ENCODE measurements at places on chromosomes 7 and 10.

- DNase-seq = no peak
These were observed 7.1 kb downstream of the DOCK4 start for GRCh38 chr7:112199035-112199655.

DNA sequence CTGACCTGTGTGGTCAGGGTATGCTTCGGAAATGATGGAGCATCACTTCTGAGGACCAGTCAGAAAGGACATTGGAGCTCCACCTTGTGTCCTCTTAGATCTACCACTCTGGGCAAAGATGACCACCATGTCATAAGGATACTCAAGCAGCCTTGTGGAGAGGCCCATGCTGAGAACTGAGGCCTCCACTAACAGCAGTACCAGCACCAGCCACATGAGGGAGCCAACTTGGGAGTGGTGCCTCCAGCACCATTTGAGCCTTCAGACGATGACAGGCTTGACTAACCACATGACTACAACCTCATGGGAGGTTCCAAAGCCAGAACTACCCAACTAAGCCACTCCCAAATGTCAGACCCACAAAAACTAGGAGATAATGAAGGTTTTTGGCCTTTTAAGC lies 116.0 kb downstream of the NPTX2 start:
- DNase-seq = peak; percentile 78

DNA sequence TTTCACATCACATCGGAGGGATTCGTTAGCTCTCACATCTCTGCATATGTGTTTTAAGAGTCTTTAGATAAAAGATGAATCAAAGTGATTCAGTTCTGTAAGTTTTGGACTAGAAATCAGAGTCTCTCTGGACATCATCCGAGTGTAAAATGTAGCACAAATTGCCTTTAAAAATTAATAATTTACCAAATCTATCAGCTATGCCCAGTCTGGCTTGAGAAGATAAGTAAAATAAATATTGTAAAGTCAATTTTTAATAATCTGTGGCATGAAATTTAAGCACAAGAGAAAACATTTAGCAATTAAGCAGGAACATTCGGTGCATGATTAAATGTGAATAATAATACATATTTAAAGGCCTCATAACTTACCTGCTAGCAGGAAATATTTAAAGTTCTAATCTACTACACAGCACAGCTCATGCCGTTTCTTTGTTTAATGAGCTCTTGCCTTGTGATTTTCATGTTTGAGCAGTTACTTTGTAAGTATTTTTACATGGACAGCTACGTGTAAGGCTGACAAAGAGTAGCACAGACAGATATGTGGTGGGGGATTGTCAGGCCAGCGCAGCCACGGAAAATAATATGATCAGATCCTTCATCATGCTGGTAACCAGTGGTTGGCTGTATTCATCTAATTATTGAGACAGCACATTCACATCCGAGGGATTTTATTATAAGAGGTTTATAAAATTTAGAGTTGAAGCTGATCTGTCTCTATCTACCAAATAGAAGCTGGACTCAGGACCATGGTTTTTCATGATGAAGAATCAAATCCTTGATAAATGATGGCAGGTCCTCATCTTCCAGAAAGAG lies 317.3 kb downstream of the ADARB2 start:
- no peak for DNase-seq

DNA sequence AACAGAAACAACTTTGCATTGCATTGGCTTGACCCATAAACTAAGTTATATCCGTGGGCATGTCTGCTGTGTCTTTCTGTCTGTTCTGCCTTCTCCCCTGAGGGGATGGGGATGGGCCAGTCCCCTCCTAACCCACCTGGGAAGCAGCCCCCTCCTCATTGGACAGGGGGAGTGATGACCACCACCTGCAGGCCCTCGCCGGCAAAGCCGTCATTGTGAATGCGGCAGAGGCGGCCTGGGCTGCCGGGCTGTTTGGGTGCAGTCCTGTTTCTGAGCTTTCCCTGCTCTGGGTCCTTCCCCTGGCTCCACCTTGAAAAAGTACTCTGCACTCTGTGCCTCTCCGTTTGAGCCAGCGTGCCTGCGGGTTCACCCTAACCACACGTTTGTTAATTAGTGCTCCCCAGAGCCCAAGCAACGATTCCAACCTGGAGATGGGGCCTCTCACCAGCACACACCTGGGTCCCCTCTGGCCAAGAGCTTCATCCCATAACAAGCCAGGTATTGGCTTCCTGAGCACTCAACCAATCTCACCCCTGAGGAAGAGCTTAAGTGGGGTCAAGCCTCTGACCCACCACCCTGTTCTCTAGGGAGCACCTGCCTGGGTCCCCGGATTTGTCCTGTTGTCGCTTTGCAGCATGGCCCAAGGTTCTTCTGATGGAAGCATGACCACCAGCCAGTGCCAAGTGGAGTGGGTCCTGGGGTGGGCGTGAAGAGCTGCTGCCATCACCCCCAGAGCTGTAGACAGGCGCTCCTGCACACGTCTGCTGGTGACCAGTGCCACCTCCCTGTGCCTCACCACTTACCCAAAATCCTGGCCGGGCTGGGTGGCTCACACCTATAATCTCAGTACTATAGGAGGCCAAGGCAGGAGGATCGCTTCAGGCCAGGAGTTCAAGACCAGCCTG lies 39.4 kb upstream of the ZMIZ2 start:
- no peak for DNase-seq

DNA sequence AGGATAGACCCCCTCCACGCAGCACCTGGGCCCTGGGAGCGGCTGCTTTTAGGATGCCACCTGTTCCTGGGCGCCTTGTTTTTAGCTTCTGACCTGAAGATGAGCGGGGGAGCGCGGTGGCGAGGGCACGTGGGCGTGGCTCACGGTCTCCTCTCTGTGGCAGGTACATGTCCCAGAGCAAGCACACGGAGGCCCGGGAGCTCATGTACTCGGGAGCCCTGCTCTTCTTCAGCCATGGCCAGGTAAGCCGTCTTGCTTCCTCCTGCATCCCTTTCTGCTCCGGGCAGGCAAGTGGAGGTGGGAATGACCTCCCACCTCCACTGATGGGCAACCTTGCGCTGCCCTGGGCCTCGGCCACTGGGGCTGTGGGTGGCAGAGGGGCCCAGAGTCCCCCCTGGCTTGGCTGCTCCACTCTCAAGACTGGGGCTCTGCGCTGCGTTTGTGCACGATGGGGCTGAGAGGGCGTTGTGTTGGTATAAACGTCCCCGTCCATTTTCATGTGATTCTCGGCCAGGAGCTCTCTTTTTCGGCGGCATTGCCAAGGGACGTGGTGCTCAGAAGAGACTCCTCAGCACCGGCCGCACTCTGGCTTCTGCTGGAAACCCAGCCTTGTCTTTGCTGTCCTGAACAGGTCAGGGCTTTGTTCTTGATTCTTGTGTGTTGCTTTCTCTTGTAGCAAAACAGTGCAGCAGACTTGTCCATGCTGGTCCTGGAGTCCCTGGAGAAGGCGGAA lies 9.7 kb downstream of the GET4 start:
- no peak for DNase-seq

DNA sequence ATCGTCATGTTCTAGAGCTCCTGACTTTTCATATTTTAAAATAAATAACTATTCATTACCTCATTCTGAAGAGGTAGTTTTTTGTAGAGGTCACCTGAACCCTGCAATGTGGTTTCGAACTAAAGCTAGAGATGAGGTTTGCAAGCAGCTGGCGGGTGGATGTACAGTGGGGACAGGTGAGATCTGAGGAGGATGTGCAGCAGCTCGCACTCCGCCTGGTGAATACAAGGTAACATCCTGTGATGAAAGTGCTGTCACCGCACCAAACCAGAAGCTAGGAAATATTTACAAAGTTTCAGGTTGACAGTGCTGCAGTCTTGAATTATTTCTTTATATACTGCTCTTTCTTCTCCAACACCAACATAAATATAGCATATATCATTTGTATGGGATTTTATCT lies 26.5 kb downstream of the NDUFB2 start:
- DNase-seq = no peak

DNA sequence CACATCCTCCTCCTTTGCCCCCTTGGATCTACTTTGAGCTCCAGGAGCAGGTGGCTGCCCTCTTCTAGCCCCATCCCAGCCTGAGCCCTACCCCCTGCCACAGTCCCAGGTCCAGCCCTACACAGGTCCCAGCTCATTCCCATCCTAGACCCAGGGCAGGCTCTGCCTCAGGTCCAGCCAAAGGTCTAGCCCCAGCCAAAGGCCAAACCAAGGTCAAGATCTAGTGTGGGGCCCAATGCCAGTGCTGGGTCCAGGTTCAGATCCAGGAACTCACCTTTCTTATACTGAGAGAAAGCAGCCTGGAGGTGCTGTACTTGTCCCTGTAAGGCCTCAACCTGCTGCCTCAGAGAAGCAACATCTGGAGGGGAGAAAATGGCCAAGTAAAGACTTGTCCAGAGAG lies 8.5 kb downstream of the SFTPD start:
- DNase-seq = no peak

DNA sequence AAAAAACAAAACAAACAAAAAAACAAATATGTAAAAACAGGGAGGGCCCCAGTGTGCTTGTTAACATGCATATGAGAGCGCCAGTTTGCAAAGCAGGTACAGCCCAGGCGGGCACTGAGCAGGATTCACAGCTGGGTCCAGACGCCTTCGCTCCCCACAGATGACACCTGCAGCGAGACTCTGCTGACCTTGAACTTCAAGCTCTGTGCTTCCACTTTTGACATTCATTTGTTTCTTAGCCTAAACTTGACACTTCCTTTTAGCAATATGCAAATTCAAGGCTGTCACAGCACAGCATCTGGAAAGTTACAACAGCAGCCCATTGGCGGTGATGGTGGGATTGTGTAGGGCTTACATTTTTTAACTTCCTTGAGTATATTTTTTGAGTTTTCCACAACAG lies 88.8 kb upstream of the TNS3 start:
- no peak for DNase-seq

GRCh38 chr10:7098160-7098762 lies 312.6 kb downstream of the SFMBT2 start:
- DNase-seq = no peak

GRCh38 chr7:51428217-51428887 lies 111.7 kb upstream of the COBL start:
- DNase-seq = peak; percentile 68

DNA sequence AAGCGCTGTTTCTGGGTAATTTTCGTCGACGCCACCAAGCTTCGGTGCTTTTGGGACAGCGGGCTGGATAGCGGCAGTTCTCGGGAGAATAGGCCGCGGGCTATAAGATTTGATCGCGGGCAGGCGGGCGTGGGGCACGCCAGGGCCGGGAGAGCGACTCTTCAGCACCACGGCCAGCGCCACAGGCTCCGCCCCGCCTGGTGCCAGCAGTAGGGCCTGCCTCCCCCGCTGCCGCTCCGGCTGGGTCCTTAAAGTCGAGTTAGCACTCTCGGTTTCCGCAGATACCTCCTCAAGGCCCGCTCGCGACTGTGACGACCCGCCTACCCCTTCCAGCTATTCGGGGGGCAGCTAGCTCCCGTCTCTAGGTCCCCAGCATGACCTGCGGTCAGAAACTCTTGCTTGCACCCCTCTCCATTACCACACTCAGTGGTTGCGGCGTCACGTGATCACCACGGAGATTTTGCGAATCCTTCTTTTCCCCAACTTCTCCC lies 9.4 kb downstream of the NXPH1 start:
- DNase-seq = no peak

DNA sequence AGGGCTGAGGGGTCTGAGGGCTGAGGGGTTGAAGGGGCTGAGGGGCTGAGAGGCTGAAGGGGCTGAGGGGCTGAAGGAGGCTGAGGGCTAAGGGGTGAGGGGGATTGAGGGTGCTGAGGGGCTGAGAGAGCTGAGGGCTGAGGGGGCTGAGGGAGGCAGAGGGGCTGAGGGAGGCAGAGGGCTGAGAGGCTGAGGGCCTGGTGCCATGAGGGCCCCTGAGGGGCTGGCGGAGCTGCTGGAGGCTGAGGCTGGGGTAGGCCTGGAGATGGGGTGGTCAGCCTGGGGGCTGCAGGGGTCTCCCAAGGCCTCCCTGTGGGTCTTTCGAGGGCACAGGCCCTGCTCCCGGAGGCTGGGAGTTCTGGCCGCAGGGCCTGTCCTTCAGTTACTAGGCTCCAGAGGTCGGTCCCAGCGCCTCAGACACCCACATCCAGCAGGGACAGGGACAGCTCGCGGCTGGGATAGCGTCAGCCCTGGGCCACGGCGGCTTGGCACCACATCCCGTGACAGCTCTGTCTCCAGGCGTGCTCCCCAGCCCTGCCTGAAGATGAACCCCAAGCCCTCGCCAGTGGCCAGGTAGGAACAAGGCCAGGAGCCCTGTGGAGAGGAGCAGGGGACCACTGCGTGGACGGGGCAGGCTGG lies 16.9 kb downstream of the MYO1G start:
- no peak for DNase-seq

DNA sequence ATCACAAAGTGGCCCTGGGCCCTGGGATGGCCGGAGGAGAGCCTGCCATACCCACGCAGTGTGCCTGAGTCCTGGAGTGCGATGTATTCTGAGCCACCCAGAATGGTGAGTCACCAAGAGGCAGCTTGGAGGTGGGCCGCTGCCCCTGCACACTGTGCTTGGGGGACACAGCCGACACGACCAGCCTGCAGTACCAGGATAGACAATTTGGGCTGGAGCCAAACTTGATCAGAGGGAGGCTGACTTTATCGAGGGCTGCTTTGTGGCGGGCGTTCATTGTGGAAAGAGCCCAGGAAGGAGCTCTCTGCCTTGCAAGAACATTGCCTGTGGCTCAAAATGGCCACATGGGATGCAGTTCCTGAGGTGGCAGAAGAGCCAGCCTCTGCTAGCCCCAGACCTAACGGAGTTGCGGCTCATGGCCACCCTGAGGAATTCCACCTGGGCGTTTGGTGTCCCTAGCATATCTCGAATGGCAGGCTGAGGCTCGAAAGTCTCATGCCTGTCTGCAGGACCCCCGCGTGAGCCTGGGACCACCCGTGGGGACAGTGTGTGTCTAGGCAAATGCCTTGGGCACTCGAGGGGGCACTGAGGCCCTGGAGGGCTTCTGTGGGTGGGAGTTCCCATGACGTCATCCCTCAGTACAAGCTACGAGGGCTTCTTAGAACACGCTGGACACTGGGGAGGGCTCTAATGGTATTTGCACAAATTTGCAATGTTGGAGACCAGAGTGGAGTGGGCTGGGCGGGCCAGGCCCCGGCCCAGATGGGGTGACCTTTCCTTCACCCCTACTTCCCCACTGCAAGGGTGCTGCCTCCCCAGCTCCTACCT lies 79.7 kb downstream of the LHPP start:
- DNase-seq = no peak

DNA sequence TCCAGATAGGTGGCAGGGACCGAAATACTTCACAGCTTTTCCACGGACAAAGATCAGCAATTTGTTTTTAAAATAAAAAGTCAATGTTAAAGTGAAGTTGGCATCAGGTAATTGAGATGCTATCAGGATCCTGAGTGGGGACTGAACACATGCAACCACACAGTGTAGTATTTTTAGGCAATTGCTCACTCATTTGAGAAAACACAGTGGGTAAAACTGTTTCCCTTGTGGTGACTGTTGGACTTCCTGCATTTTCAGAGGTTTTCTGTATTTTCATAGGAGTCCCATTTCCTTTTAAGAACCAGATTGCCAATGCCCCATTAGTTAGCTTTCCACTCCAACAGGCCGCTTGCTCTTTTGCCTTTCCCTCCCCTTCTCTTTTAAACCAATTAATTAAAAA lies 159.5 kb upstream of the ZNF32 start:
- DNase-seq = no peak

DNA sequence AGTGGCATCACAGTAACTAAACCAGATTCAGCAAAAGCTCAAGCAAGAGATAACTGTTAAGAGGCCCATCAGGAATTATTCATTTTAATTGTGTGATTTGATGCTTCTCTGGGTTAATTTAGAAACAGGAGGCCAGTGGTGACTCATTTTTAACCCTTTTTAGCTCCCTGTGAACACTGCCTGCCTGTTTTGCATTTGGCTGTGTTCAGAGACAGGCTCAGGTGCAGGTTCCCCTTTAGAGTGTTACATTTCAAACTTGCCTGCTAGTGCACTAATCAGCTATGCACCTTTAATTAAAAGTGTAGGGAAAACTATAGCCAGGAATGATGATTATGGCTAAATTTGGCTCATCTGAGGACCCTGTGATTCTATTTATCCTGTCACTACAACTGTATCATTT lies 6.5 kb downstream of the STAMBPL1 start:
- peak; percentile 48 for DNase-seq

Measured in NCI-H69 (cell line).